ENCODE measurements at places on chromosomes 16 and 17.

DNA sequence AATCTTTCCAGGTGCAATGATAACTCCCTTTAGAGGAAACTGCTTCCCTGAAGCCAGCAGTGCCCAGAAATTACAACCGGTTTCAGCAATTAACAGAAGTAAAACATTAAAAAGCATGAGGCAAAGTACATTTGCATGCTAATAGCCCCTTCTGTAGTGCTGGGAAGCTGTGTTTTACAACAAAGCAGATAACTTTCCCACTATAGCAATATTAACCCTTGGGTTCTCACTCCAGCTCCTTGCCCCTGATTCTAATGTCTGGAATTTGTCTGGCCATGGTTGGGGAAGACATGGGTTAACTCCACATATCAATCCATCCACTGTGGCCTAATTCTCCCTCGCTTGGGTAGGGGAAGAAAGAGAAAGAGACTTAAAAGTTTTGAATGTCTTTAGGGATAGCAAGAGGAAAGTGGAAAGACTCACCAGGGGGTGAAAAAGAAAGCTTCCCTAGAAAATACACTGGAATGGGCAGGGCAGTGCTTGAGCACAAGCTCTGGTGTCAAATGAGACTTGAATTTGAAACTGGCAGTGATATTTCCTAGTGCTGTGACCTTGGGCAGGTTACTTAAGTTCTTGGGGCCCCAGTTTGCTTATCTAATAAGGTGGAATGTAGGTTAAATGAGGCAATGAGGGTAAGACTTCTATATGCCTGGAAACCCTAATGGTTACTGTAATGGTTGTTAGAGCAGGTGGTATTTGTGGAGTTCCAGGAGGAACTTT, 102.0 kb downstream of the SOX9 start:
- DNase-seq: no peak

DNA sequence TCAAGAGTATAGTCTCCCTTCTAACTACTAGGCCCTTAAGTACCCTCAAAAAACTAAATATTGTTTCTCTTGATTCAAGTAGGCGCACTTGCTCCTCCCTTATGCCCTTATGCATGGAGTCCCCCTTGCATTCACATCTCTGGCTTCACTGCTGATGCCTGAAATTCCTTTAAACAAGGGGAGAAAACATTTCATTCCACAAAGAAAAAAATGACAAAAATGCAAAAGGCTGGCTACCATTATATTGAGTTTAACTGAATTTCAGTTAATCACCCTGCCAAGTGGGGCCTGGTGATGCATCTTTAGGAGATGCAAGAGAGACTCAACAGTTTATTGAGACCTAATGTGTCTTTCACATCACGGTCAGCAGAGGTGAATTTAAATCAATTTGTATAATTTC, 35.6 kb downstream of the CRLF3 start:
- DNase-seq: no peak

DNA sequence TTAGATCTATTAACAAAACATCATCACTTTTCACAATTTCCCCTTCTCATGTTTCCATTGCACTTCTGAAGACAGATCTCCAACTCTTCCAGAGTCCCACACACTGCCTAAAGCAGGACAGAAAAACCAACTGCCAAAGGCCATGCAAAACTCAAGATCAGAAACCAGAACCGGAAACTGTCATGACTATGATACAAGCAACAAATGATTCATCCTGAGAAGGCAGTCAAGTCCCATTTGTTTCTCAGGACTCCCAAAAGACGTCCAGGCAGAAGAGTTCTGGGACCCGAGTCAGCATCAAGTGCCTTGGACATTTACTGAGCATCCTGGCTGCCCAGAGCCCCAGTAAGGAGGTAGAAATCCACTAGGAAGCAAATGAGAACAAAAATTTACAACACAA, 38.8 kb downstream of the ERN1 start:
- no peak for DNase-seq

GRCh38 chr16:73183611-73184092, 135.7 kb upstream of the ZFHX3 start:
- no peak for DNase-seq

DNA sequence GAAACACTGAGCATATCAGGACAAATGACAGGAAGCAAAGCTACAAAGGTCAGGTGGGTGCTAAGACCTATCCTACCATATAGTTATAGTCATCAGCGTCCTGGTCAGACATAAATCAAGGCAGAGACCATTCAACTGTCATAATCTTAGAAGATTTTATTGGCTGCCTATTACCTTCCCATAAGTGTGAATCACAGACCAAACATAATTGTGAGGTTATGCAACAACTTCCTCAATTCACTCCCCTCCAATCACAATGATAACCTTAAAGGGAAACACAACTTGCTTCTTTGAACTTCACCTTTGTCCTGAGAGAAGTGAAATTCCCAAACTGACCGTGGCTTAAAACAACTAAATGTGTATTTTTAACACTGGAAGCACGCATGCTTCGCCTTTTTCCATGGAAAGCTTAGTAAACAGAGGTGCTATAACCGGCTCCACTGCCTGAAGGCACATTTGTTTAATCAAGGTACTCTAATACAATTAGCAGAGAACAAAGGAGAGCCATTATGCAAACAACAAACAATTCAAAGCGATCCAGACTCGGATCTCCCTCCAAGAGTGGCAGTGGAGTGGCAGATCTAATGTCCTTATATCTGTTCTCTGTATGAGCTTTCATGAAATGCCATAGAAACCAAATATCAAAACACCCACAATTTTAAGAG, 84.9 kb downstream of the TMEM114 start:
- peak; percentile 19 for DNase-seq

- no peak for DNase-seq
Measured at GRCh38 chr16:82059983-82060421, 24.9 kb downstream of the HSD17B2 start.

DNA sequence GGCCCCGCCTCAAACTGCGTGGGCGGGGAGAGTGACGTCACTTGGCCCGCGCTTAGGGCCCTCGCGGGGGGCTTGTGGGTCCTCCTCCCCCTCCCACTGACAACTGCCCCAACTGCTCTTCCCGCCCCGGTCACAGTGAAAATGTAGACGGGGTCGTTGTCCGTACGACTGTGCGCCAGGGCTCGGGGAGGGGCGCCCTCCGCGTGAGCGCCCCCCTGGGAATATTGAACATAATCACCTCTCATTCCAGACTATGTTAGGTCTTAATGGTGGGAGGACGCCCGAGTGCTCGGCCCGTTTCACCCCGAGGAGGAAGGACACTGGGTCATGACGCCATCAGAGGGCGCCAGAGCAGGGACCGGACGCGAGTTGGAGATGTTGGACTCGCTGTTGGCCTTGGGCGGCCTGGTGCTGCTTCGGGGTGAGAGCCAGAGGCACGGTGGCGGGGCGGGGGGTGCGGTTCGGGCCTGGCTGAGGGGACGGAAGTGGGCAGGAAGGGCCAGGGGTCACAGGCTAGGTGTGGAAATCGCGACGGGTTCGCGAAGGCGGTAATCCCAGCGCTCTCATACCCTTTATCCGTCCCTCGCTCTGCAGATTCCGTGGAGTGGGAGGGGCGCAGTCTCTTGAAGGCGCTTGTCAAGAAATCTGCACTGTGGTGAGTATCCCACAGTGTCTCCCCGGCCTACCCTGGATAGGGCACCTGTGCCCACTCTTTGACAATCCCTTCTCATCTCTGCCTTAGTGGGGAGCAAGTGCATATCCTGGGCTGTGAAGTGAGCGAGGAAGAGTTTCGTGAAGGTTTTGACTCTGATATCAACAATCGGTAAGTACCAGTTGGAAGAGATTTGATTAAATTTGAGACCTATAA, at the start of gene ELP5:
ELP5 (plus strand) TSS at position 40 of the 868 bp plus-strand sequence; CDS start at position 376, 336 bp downstream.
- DNase-seq: peak; percentile 96

- DNase-seq: no peak
Measured at GRCh38 chr16:67934306-67935100, 2.1 kb downstream of the PSMB10 start.

DNA sequence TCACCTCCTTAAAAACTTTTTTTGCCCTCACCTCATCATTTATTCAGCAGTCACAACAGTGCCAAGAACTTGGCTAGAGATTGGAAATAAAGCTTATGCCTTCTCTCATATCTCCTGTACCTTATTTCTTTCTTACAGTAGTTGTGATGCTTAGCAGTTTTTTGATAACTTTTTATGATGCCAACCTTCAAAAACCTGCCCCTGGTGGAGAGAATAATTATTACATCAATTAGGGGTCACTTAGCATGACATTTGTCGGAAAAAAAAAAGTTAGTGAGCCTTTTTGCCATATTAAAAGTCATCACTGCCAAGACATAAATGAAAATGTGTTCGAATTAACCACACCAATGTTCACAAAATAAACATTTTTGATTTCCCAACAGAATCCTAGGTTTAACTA, 296.6 kb downstream of the WWOX start:
- no peak for DNase-seq

GRCh38 chr16:67541391-67542263, 13.0 kb downstream of the RIPOR1 start:
- peak; percentile 61 for DNase-seq

DNA sequence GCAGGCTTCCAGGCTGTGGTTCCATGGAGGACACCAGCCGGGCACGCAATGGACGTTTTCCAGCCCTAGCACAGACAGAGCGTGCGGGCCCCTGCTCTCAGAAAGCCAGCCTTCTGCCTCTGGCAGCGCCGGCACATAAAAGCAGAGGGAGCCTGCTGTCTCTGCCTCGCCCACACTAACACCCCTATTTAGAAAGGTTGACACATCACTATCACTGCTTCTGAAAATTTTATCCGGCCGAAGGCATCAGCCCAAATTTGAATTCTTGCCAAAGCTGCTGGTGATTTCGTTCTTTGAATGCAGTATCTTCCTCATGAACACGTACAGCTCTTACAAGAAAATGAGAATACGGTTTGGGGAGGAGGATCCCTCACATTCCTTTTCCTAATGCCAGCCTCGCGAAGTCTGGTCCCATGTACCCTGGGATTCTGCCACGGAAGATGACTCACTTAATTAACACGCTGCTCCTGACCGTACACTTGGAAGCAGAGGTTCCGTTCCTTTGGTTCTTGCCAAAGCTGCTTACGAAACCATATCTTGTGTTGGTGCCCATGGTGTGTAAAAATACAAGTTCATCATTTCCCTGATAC, 1.3 kb upstream of the RAB11FIP3 start:
- DNase-seq: peak; percentile 90

All from RWPE1 (cell line).